ENCODE measurements at places on chromosomes 2 and 18. TPM values are rescaled to one million over a fixed set of nuclear protein-coding genes. Genes with fewer than 3 reads are reported as not detected.

Gene FSHR
- total RNA-seq: not detected

Gene ATP6V1B1
- total RNA-seq: 2.1 TPM

Gene HS6ST1
- 33.2 TPM for total RNA-seq

Gene SCN3A
- 2.1 TPM for total RNA-seq

DNA sequence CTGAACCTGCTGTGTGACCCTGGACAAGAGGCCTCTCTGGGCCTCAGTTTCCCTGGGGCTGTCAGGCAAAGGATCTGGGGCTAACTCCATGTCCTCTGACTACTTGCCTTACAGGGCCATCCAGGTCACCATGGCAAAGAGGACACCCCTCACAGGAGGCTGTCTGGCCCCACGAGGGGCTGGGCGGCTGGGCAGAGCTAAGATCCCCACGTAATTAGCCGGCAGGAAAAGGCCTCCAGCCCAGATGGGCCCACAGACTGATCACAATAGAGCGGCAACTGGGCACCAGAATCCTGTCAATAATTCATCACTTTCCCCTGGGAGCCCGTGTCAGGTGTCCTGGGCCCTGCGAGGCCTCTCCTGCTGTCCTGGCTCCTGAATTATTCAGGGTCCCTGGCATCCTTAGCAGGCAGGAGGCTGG is 44.8 kb upstream of the OTOF start:
- H3K27me3 ChIP-seq: peaks cover 10% of the 10 kb centered on the region
- H3K36me3 ChIP-seq: no peaks in the 10 kb centered on the region
- peak; percentile 47 for DNase-seq
- H3K27ac ChIP-seq: no peak overlapping the region
- H3K4me3 ChIP-seq: no peak overlapping the region

DNA sequence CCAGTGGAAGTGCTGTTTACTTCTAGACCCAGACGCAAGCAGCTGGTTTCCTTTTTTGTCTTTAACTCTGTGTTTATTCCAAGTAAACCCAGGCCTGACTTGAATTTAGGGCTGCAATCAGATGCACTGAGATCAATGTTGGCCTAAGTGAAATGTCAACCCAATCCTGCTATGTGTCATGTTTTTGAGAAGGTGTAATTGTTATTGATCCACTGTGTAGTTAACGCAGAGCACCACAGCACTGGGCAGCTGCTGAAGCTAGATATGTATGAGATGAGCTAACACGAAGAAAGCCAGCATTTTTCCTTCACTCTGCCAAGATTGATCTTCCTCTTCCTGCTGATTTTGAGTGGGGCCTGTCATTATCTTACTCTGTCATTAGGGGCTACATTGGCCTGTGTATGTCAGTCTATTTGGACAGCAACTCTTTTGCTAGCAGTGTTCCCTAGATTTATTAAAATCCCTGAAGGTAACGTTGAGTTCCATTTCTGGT is 18.9 kb upstream of the DLX1 start:
- no peaks in the 10 kb centered on the region for H3K27me3 ChIP-seq
- no peak for DNase-seq
- no peaks in the 10 kb centered on the region for H3K4me1 ChIP-seq
- H3K36me3 ChIP-seq: no peaks in the 10 kb centered on the region

DNA sequence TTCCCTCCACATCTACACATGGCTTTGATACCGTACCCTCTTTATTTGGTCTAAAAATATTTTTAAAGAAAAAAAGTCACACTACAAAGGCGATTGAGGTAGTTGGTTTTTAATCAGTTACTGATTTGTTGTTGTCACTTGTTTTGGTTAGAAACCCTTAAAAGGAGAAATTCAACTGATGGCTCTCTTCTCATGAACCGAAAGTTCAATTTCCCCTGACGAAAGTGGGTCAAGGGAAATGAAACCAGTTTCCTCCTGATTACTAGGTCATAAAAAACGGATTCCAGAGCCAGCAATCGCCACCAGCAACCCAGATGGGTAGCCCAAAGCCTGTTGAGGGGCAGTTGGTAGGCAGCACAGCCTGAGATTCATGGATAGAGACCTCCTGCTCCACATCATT is 63.2 kb downstream of the DLGAP1 start:
- H3K36me3 ChIP-seq: no peaks in the 10 kb centered on the region
- no peak overlapping the region for H3K4me3 ChIP-seq
- H3K27ac ChIP-seq: no peak overlapping the region
- no peaks in the 10 kb centered on the region for H3K27me3 ChIP-seq
- no peaks in the 10 kb centered on the region for H3K4me1 ChIP-seq

DNA sequence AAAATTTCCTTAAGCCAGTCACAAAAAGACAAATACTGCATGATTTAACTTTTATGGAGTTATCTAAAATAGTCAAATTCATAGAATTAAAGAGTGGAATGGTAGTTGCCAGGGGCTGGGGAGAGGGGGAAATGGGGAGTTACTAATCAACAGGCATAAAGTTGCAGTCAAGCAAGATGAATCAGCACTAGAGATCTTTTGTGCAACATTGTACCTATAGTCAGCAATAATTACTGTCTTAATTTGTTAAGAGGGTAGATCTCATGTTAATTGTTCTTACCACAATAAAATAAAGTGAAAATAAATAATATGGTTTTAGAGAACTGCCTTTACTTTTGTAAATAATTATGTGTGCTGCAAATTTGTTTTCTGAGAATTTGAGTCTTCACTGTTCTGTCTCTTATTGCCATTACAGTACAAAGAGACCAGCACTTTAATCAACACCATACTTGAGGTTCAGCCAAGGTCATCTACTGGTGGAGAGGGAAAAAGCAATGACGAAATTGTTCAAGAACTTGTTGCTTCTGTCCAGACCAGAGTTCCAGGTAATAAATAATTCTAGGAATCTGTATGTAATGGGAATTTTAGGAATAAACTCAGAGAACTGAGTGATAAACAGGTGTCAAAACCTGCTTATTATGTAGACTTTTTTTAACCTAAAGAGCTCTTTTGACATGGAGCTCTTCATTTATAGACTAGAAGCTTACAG is 75.5 kb downstream of the TRABD2A start:
- no peak overlapping the region for H3K27ac ChIP-seq
- H3K36me3 ChIP-seq: no peaks in the 10 kb centered on the region
- H3K27me3 ChIP-seq: no peaks in the 10 kb centered on the region
- DNase-seq: no peak

GRCh38 chr2:29777161-29777560 is 144.2 kb downstream of the ALK start:
- H3K27ac ChIP-seq: no peak overlapping the region
- no peaks in the 10 kb centered on the region for H3K36me3 ChIP-seq
- H3K4me1 ChIP-seq: no peaks in the 10 kb centered on the region
- no peaks in the 10 kb centered on the region for H3K27me3 ChIP-seq
- H3K4me3 ChIP-seq: no peak overlapping the region
- no peak for DNase-seq

DNA sequence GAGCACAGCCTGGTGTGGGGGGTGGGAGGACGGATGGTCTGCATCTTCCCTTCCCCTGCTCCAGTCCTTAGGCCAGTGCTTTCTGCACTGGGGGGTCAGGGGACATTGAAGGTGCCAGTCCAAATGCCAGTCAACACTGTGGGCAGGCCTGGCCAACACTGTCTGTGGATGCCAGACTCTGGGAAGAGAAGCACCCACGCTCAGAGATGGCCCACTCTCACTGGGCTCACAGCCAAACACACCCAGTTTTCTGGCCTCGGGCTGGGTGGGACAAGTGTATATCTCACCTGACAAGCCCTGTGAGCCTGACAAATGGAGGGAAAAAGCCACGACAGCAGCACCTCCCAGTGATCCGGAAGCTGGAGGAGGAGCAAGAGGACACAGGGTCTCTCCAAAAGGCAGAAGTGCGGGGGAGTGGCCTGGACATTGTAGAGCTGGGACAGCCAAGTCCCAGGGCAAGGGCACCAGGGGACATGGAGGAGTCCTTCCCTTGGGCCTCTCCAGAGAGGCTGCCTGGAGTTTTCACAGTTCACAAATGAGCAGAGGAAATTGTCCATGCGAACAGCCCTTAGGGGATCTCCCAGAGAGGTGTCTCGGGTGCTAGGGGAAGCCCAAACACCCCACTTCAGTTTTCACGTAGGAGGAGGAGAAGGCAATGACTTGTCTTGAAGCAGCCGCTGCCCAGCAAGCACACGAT is 79.3 kb downstream of the SDC1 start:
- H3K27ac ChIP-seq: no peak overlapping the region
- DNase-seq: no peak
- no peak overlapping the region for H3K4me3 ChIP-seq
- H3K36me3 ChIP-seq: no peaks in the 10 kb centered on the region
- no peaks in the 10 kb centered on the region for H3K27me3 ChIP-seq
- peaks cover 7% of the 10 kb centered on the region for H3K4me1 ChIP-seq

GRCh38 chr18:23756590-23757436 is 67.6 kb downstream of the LAMA3 start:
- H3K4me1 ChIP-seq: no peaks in the 10 kb centered on the region
- DNase-seq: no peak
- H3K27ac ChIP-seq: no peak overlapping the region
- no peaks in the 10 kb centered on the region for H3K27me3 ChIP-seq
- no peaks in the 10 kb centered on the region for H3K36me3 ChIP-seq

DNA sequence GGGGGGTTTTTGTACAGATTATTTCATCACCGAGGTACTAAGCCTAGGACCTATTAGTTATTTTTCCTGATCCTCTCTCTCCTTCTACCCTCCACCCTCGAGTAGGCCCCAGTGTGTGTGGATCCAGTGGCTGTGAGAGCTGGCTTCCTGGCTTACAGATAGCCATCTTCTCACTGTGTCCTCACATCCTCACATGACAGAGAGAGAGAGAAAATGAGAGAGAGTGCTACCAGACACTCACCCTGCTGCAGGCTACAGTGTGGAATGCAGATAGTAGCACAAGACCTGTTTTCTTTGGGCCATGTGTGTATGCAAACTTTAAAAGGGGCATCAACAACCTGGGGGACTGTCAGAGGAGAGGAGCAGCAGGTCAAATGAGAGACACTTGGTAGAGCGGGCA is 9.5 kb downstream of the KCNK3 start:
- H3K27ac ChIP-seq: no peak overlapping the region
- H3K4me1 ChIP-seq: no peaks in the 10 kb centered on the region
- no peak overlapping the region for H3K4me3 ChIP-seq

DNA sequence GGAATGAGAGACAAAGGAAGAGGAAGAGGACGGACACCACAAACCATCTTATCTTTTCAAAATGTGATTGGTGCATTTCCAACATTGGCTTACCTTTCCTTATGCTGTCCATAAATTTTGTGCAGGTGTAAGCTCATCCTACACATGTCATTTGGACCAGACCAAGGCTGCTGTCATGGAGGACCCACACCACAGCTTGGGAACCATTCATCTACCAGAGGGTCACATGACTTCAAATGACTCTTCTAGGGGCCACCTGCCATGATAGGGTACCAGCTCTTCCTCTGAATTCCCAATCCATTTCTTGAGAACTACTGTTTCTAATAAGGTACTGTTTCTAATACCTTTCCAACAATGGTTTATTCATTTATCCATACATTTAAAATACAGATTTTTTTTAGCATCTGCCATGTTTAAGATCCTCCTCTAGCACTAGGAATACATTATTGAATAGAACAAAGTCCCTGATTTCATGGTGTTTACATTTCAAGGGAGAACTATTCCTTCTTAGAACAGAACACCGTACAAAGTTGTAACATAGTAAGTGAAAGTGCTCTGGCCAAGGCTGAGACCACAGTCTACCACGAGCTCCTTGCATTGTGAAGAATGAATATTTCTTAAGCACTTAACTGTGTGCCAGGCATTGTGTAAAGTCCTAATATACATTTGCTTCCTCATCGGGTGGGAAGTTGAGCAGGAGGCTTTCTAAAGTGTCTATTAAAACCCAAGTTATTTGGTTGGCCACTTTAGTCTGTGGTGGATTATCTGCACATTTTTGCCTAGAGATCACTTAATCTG is 246.1 kb upstream of the FN1 start:
- no peak overlapping the region for H3K4me3 ChIP-seq
- no peak overlapping the region for H3K27ac ChIP-seq
- no peaks in the 10 kb centered on the region for H3K27me3 ChIP-seq
- no peak for DNase-seq
- H3K36me3 ChIP-seq: no peaks in the 10 kb centered on the region

DNA sequence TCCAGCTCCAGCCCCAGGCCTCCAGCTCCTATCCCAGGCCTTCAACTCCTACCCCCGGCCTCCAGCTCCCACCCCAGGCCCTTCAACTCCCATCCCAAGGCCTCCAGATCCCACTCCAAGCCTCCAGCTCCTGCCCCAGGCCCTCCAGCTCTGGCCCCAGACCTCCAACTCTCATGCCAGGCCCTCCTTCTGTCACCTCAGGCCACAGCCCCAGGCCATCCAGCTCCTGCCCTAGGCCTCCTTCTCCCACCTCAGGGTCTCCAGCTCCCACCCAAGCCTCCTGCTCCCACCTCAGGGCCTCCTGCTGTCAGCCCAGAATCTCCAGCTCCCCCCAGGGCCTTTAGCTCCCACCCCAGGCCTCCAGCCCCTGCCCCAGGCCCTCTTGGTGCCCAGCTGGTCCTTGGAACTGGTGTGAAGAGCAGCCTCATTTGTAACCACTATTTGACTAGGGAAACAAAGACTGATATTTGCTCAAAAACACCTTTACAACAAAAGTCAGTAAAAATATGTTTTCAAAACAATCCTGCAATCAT is 67.8 kb upstream of the SALL3 start:
- DNase-seq: peak; percentile 53
- H3K27me3 ChIP-seq: peaks cover 7% of the 10 kb centered on the region
- no peaks in the 10 kb centered on the region for H3K36me3 ChIP-seq
- no peak overlapping the region for H3K27ac ChIP-seq
- no peak overlapping the region for H3K4me3 ChIP-seq

DNA sequence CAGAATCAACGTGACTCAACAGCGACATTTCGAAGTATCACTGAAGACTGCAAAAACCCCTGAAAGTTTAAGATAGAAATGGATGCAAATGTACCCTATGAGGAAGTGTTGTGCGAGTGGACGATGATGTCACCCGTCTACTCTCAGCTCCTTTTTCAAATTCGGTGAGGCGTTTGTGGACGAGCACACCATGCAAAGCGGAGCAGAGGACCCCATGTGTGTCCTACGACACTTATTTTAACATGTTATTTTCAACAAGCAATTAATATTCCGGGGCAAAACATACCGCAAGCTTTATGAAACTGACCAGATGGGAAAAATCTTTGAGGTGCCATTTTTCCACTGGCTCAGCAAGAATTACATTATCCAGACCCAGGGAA is 2.0 kb downstream of the PXDN start:
- H3K4me3 ChIP-seq: peak overlapping the region; percentile 67
- H3K4me1 ChIP-seq: peaks cover 3% of the 10 kb centered on the region
- no peak for DNase-seq
- no peaks in the 10 kb centered on the region for H3K36me3 ChIP-seq

GRCh38 chr2:69743847-69744264 is 1.9 kb downstream of the ANXA4 start:
- peaks cover 37% of the 10 kb centered on the region for H3K4me1 ChIP-seq
- H3K4me3 ChIP-seq: peak overlapping the region; percentile 99
- peak overlapping the region; percentile 90 for H3K27ac ChIP-seq
- H3K36me3 ChIP-seq: no peaks in the 10 kb centered on the region
- H3K27me3 ChIP-seq: no peaks in the 10 kb centered on the region

- no peak overlapping the region for H3K27ac ChIP-seq
- H3K36me3 ChIP-seq: no peaks in the 10 kb centered on the region
- no peaks in the 10 kb centered on the region for H3K4me1 ChIP-seq
- no peaks in the 10 kb centered on the region for H3K27me3 ChIP-seq
- no peak overlapping the region for H3K4me3 ChIP-seq
- no peak for DNase-seq
Observed at GRCh38 chr2:126482582-126483464, 173.1 kb upstream of the GYPC start.

- no peak overlapping the region for H3K4me3 ChIP-seq
- peak overlapping the region; percentile 37 for H3K27ac ChIP-seq
- H3K36me3 ChIP-seq: no peaks in the 10 kb centered on the region
- H3K27me3 ChIP-seq: no peaks in the 10 kb centered on the region
- DNase-seq: no peak
Observed at GRCh38 chr2:55012672-55013484, 37.4 kb downstream of the RTN4 start.
